Common myeloid progenitor, CD34-positive (primary cell): ENCODE measurements at places on chromosomes 5 and 9.
A peak's percentile ranks its signal among the peaks of the same experiment; 100 is the strongest.

DNA sequence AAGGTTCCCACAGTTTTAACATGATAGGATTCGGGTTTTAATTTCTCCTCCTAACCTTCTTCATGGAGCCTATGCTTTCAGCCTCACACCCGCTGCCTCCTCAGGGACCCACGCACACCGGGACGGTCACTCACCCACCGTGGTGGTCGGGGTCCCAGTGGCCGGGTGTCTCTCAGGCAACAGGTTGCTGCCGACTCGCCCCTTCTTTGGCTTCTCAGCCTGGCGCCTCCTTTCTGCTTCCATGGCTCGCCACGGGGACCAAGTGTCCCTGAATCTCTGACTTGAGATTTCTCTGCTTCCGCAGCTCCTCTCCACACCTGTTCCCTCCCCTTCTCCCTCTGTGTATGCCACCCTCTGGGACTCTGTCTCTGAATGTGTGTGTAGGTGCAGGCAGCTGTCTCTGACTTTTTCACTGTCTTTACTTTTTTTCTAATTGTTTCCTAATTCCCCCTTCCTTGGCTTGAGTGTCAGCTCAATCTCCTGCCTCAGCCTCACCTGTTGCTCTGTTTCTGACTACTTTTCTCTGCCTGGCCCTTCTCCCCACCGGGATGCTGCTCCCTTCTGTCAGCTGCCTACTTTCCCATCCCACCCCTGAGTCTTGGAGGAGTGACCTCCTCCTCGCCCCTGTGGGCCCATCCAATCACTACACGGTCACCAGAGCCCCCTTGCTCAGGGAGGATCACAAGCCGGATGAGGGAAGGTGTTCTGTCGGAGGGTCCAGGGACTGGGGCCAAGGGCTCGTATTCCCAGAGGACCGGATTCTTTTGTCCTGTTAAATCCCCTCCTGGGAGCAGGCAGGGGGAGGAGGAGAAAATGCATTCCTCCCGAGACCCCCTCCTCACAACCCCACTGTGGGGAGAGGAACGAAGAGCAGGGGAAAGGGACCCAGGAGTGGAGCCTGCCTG is at the start of gene PROP1:
TSS of gene PROP1 (minus strand) at position 552 of the 905 bp plus-strand sequence. CDS start at position 243, 309 bp downstream.
- no peak for DNase-seq
- H3K4me1 ChIP-seq = no peaks in the 10 kb centered on the region
- H3K27me3 ChIP-seq = peaks cover 73% of the 10 kb centered on the region
- H3K4me3 ChIP-seq = no peak within 1 kb of the TSS
- no peaks in the 10 kb centered on the region for H3K36me3 ChIP-seq

DNA sequence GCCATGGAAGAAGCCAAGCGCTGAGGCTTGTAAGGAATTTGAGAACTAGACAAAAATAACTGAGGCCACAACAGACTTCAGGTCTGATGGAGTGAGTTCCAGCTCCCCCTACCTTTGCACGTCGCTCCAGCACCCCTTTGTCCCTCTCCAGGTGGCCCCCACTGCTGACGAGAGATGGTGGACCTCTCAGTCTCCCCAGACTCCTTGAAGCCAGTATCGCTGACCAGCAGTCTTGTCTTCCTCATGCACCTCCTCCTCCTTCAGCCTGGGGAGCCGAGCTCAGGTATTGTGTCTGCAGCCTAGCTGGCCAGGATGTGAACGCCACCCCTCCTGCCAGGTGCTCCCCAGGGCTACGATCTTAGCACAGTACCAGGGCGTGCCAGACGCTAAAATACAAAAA is 5.2 kb downstream of the BTNL9 start:
- no peaks in the 10 kb centered on the region for H3K4me1 ChIP-seq
- no peak overlapping the region for H3K4me3 ChIP-seq
- peaks cover 11% of the 10 kb centered on the region for H3K27me3 ChIP-seq

- DNase-seq = no peak
- no peaks in the 10 kb centered on the region for H3K36me3 ChIP-seq
- no peak overlapping the region for H3K27ac ChIP-seq
- no peaks in the 10 kb centered on the region for H3K4me1 ChIP-seq
These were observed 21.6 kb upstream of the TCF7 start for GRCh38 chr5:134092875-134093274.

- no peaks in the 10 kb centered on the region for H3K4me1 ChIP-seq
- H3K36me3 ChIP-seq = no peaks in the 10 kb centered on the region
- H3K4me3 ChIP-seq = no peak overlapping the region
- H3K27me3 ChIP-seq = no peaks in the 10 kb centered on the region
- no peak for DNase-seq
- no peak overlapping the region for H3K27ac ChIP-seq
These were observed 312.2 kb downstream of the ARRDC3 start for GRCh38 chr5:91070761-91071550.

GRCh38 chr5:112656451-112656850 is 81.2 kb upstream of the APC start:
- no peaks in the 10 kb centered on the region for H3K27me3 ChIP-seq
- no peaks in the 10 kb centered on the region for H3K4me1 ChIP-seq

DNA sequence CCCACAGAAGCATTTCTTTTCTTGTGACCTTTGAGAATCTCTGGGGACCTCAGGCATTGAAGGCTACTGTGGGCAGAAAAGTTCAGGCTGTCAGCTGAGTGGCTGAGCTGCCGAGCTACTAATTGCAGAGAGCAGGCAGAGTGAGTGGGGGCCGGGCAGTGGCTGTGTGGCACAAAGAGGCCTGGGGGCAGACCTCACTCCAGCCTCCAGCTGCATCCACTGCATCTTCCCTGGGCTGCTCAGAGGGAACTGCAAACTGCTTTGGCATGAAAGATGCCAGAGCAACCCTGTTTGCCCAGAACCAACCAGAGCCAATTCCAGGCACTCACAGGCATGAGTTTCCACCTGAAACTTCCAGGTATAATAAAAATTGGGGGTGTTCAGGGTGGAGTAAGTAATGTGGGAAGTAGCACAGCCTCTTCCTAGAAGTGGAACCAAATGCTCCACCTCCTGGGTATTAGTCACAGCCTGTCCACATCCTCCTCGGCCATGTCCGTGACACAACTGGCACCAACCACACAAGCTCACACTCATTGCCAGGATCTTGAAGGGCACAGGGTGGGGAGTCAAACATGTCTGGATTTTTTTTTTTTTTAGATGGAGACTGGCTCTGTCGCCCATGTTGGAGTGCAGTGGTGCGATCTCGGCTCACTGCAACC is 548.9 kb downstream of the BNC2 start:
- no peaks in the 10 kb centered on the region for H3K4me1 ChIP-seq
- no peaks in the 10 kb centered on the region for H3K36me3 ChIP-seq
- no peaks in the 10 kb centered on the region for H3K27me3 ChIP-seq
- DNase-seq = no peak

DNA sequence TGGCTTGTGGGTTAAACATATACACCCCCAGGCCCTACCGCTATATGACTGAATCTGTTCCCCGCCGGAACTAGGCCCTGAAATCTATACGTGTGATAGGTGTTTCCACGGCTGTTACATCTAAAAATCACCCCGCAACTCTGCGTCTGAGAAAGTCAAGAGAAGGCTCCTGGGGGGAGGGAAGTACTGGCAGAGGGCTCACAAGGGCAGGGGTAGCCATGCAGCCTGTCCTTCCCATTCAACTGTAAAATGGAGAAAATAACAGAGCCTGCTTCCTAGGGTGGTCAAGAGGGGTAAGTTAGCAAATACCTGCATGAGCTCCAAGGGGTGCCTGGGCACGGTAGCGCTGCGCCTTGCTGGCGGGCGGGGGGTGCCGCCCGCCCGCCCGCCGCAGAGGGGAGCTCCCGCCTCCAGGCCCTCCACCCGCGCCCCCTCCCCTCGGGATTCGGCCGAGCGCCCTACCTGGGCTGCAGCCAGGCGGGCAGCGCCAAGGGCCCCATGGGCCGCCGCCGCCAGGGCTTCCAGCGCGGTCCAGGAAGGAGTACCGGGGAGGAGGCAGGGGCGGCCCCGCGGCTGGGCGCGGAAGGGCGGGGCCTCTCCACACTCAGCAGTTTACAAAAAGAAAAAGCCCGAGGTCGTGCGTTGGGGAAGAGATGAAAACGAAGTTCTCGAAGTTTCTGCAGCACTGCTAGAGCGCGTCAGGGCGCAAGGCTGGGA is at the start of gene HACD4:
TSS of gene HACD4 (minus strand) at position 550 of the 717 bp plus-strand sequence. CDS start at position 500, 50 bp downstream.
- H3K27me3 ChIP-seq = no peaks in the 10 kb centered on the region
- DNase-seq = peak; percentile 84

DNA sequence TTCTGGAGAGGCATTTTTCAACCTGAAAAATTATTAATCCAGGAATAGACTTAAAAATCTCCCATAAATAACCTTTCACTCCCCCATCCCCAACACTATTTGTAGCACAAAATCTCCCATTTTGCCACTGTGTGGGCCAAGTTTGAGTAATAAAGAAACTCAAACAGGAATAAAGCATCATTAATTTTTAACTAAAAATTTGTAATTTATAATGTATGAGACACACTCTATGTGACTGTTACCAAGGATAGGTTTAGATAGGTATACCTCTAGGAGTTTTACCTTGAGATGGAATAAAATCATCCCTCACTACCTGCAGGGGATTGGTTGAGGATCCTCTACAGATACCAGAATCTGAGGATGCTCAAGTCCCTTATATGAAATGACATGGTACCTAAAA is 30.1 kb downstream of the CHD1 start:
- H3K4me1 ChIP-seq = no peaks in the 10 kb centered on the region
- H3K27me3 ChIP-seq = no peaks in the 10 kb centered on the region
- H3K4me3 ChIP-seq = no peak overlapping the region

DNA sequence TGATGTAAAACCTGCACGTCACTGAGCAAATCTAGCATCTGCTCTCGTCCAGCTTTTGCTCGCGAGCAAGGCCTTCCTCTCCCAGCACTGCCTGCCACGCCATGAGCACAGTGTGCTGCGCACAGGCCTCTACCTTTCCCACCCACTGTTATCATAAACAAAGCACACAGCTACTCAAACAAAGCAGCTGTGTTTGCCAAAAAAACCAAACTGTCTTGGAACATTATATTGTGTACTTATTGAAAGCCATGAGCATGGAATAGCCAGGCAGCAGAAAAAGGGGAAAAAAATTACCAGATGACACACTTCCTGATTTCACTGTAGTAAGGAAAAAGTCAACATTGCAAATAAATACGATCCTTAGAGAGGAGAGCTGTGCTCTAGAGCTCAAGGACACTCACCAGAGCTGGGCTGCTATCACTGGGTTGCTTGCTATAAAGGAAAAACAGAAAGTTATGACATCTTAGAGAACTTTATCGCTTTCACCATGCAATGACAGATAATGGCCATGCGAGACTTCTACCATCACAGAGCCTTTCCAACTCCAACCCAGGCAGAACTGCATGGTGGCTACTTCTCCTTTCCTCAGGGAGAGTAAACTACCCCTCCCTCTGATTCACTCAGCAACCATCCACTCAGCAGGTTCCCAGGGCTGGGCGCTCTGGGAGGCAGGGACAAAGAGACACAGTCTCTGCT is 69.6 kb downstream of the EPB41L4B start:
- no peak overlapping the region for H3K27ac ChIP-seq
- no peaks in the 10 kb centered on the region for H3K4me1 ChIP-seq
- H3K4me3 ChIP-seq = no peak overlapping the region
- no peaks in the 10 kb centered on the region for H3K36me3 ChIP-seq

DNA sequence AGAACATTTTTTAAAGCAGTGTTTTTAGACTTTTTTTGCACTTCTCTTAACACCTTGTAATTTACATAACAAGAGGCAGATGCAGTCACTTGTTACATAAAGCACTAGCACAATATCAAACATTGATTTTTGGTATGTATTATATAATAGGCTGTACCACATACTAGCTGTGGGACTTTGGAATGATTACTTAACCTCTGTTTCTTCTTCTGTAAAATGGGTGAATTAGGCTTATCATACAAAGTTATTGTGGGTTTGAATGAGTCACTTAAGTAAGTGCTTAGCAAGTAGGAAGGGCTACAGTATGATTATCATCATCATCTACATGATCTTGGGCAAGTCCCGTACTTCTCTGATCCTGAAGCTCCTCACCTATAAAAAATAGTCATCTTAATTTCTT is 2.1 kb downstream of the FAM81B start:
- no peaks in the 10 kb centered on the region for H3K27me3 ChIP-seq

DNA sequence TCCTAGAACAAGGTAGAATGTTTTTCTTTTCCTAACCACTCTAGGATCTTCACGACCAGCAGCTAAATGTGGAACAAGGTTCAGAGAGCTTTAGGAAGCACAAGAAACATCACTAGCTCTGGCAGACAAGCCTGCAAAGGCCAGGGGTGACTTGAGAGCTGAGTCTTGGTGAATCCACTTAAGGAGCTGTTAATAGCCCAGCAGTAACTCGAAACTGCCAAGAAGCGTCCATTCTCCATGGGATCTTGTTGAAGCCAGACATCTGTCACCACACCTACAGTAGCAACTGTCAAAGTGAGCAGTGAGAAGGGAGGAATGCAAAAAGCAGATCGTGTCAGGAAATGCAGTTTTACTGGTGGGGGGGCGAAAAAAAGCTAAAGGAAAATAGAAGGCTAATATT is 87.2 kb downstream of the ATPSCKMT start:
- H3K4me1 ChIP-seq = no peaks in the 10 kb centered on the region
- no peak overlapping the region for H3K27ac ChIP-seq
- peaks cover 10% of the 10 kb centered on the region for H3K27me3 ChIP-seq
- H3K4me3 ChIP-seq = no peak overlapping the region
- no peaks in the 10 kb centered on the region for H3K36me3 ChIP-seq

DNA sequence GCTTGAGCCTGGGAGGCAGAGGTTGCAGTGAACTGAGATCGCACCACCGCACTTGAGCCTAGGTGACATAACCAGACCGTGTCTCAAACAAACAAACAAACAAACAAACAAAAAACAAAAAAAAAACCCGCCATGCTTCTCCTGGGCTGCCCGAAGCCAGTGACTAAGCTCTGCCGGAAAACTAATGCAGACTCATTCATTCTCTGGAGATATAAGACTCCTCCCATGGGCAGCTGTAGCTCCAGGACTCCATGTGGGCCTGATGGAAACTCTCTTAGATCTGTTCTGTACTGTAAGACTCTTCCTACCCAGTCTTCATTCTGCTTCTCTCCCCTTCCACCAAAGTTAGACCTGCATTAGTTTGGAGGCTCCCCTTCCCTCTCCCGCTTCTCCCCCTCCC is 11.1 kb downstream of the GLDC start:
- H3K36me3 ChIP-seq = no peaks in the 10 kb centered on the region
- H3K4me1 ChIP-seq = peaks cover 7% of the 10 kb centered on the region
- DNase-seq = no peak

DNA sequence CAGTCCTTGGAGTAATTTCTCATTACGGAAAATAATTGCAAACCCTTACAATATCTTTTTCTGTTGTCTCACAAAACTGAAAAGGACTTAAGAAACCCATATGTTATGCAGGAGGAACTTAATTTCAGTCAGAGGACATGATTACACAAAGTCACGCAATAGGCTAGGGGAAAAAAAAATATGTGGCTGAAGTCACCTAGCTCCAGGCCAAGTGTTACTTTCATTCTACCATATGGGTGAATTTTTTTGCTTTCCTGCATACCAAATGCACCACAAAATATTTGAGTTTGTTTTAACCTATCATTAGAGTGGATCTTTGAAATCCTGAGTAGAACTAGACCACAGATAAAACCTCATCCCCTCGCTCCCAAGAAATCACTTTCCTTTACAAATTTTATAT is 523.5 kb downstream of the CAAP1 start:
- H3K4me3 ChIP-seq = no peak overlapping the region
- no peaks in the 10 kb centered on the region for H3K4me1 ChIP-seq
- no peak for DNase-seq
- H3K36me3 ChIP-seq = no peaks in the 10 kb centered on the region
